ENCODE measurements at places on chromosomes 12 and 14. TPM values are rescaled to one million over a fixed set of nuclear protein-coding genes. Genes with fewer than 3 reads are reported as not detected.

GRCh38 chr14:95871531-95871930, 5.1 kb upstream of the TUNAR start:
- H3K27me3 ChIP-seq: peaks cover 37% of the 10 kb centered on the region
- no peak for DNase-seq
- no peak overlapping the region for H3K27ac ChIP-seq
- peaks cover 5% of the 10 kb centered on the region for H3K4me1 ChIP-seq
- H3K4me3 ChIP-seq: no peak overlapping the region
- no peaks in the 10 kb centered on the region for H3K36me3 ChIP-seq

DNA sequence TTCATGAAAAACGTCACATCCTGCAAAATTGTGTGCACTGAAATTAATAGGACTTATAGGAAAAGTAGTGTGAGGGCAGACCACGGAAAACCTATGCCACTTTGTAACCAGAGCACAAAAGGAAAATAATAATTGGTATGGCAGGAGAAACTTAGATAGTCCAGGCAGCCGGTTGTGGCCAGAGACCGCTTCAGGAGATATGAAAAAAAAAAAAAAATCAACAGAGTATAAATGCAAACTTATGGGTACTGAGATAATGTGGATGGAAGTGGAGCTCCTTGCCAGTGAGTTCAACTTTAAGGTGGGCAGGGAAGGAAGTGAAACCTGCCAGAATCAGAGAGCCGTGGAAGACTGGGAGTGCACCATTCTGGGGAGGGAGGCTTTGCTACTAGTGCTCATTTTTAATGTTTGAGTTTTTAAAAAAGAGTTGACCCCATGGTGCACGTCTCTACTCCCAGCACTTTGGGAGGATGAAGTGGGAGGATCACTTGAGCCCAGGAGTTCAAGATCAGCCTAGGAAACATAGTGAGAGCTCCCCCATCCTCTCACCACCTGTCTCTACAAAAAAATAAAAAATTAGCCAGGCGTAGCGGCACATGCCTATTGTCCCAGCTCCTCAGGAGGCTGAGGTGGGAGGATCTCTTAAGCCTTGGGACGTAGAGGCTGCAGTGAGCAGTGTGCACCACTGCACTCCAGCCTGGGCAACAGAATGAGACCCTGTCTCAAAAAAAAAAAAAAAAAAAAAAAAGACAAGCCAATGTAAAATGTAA, 34.3 kb upstream of the METAP2 start:
- DNase-seq: no peak
- no peaks in the 10 kb centered on the region for H3K27me3 ChIP-seq
- no peaks in the 10 kb centered on the region for H3K4me1 ChIP-seq
- no peak overlapping the region for H3K4me3 ChIP-seq

DNA sequence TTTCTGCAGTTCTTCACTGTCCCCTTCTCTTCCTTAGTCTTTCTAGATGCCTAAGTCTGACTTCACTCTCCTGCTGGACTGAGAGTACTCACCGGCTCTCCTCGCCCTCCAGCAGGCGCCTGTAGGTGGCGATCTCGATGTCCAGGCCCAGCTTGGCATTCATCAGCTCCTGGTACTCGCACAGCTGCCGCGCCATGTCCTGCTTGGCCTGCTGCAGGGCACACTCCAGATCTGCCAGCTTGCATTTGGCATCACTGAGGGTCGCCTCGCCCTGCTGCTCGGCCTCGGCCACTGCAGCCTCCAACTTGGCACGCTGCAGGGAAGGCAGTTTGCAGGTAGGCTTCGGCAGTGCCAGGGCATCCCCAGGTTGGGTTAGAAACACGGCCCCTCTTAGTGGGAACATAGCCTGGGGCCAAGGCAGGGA, 5.2 kb downstream of the KRT84 start:
- H3K4me1 ChIP-seq: no peaks in the 10 kb centered on the region
- DNase-seq: peak; percentile 44
- no peaks in the 10 kb centered on the region for H3K36me3 ChIP-seq
- no peak overlapping the region for H3K4me3 ChIP-seq

- H3K27me3 ChIP-seq: no peaks in the 10 kb centered on the region
- H3K27ac ChIP-seq: no peak overlapping the region
- no peaks in the 10 kb centered on the region for H3K4me1 ChIP-seq
- H3K36me3 ChIP-seq: no peaks in the 10 kb centered on the region
- no peak overlapping the region for H3K4me3 ChIP-seq
These were observed 255.8 kb downstream of the CCDC91 start for GRCh38 chr12:28446031-28446430.

CHGA gene
- 43.4 TPM for total RNA-seq

PLA2G1B gene
- total RNA-seq: not detected

DNA sequence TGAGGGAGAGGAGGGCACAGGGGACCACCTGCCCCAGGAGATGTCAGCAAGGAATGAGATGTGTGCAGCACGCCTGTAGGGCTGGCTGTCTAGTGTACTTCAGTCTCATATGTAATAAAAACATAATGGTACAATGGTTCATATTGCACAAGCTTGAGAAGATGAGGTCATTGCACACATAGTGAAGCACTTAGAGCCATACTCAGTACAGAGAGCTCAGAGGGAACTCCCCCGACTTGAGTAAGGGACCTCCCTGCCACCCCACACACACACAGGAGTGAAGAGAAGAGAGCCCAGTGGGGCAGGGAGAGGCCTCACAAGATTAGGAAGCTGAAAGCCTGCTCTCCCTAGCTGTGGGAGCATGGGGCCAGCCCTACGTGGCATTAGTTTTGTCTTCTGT, 61.5 kb downstream of the SLC6A12 start:
- H3K36me3 ChIP-seq: no peaks in the 10 kb centered on the region
- no peak overlapping the region for H3K27ac ChIP-seq
- H3K27me3 ChIP-seq: no peaks in the 10 kb centered on the region
- H3K4me1 ChIP-seq: no peaks in the 10 kb centered on the region
- DNase-seq: no peak

DNA sequence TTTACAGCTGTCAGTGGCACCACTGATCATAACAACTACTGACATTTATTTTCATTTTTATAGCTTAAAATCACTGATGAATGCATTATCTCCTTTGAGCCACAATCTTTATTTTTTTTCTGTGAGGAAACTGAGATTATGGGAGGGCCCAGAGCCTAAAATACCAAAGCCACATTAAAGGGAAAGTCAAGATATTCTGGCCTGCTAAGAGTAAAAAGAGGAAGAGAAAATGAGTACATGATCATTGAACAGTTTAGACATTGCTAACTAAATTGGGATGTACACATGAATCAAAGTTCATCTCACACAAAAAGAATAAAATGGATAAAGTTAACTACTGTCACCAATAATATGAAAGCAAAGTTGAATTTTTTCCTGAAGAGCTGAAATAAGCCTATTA, 170.5 kb upstream of the GARIN2 start:
- H3K27ac ChIP-seq: no peak overlapping the region
- no peak for DNase-seq
- no peaks in the 10 kb centered on the region for H3K4me1 ChIP-seq
- no peak overlapping the region for H3K4me3 ChIP-seq
- H3K27me3 ChIP-seq: no peaks in the 10 kb centered on the region
- H3K36me3 ChIP-seq: no peaks in the 10 kb centered on the region

- no peak overlapping the region for H3K4me3 ChIP-seq
- no peaks in the 10 kb centered on the region for H3K36me3 ChIP-seq
- no peaks in the 10 kb centered on the region for H3K4me1 ChIP-seq
- no peaks in the 10 kb centered on the region for H3K27me3 ChIP-seq
- DNase-seq: no peak
- H3K27ac ChIP-seq: no peak overlapping the region
These were observed 113.0 kb downstream of the SEC23A start for GRCh38 chr14:38989922-38990546.

GRCh38 chr14:24816011-24816928, 182.3 kb upstream of the GZMB start:
- H3K4me3 ChIP-seq: no peak overlapping the region
- H3K36me3 ChIP-seq: no peaks in the 10 kb centered on the region
- H3K27me3 ChIP-seq: no peaks in the 10 kb centered on the region
- DNase-seq: peak; percentile 28
- peak overlapping the region; percentile 80 for H3K27ac ChIP-seq

HOXC4 gene
- not detected for total RNA-seq

OAS2 gene
- 2.0 TPM for total RNA-seq

DNA sequence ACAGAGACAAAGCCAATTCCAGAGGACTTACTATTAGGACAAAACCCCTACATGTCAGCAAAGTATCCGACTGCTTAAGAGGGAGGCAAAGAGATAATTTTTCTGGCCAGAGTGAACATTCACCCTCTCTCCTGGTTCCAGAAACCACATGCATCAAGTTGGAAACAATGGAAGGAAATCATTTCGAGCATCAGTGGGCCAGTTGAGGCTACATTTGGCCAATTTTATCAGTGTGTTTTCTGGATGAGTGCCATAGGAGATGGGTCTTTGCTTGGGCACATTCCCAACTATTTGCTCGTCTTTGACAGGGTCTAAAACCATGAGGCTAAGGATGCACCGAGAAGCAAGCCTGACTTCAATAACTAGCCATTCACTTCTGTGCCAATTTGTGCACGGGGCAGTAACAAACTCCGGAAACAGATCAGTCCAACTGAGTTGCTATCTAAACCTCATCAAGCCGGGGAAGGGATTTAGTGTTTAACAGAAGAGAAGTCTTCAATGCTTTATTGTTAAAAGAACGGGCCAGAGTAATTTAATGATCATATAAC, 17.4 kb downstream of the EGLN3 start:
- H3K4me3 ChIP-seq: no peak overlapping the region
- no peaks in the 10 kb centered on the region for H3K27me3 ChIP-seq
- H3K4me1 ChIP-seq: peaks cover 44% of the 10 kb centered on the region
- H3K36me3 ChIP-seq: no peaks in the 10 kb centered on the region
- peak overlapping the region; percentile 30 for H3K27ac ChIP-seq

DNA sequence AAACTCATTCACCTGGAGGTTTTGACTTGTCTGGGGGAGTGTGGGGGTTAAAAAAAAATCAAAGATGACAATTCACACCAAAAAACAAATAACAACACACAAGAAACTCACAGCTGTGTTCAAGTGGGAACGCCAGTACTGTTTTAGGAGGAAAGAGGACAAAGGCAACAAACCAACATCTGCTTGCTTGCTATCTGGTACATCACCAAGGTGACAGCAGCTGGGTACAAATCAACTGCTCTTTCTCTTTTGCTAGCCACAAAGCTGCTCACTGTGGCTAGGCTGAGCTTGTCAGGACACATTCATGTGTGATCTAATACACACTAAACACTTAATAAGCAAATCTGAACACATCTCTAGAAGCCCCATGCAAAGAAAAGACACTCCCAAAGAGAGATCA, 128.0 kb upstream of the RAP1B start:
- no peak overlapping the region for H3K4me3 ChIP-seq
- H3K4me1 ChIP-seq: no peaks in the 10 kb centered on the region
- no peaks in the 10 kb centered on the region for H3K36me3 ChIP-seq
- DNase-seq: peak; percentile 52
- no peaks in the 10 kb centered on the region for H3K27me3 ChIP-seq

DNA sequence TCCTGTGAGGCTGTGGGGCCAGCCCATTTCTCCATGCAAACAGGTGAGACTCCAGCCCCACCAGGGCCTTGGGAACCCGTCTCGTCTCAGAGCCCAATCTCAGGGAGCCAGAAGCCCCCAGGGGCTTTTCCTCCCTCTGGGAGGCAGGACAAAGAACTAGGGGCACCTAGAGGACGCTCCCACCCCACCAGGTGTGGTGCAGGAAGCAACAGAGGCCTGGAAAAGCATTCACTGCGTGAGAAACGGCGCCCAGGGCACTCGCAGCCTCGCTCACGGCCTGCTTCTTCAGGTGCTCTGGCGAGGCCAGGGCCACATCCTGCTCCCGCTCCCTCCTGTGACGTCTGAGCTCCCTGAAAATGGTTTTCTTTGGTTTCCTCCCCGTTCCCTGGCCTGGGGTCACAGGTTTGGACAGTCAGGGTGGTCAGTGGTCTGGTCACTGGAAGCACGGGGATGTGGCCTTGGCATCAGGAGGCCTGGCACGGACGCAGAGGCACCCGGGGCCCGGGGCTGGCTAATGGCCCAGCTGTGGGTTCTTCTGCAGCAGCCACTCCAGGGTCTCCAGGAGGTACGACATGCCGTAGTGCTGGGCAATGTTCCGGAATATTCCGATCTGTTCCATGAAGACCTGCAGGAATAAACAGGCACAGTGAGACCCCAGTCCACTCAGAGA, 5.7 kb downstream of the P2RX2 start:
- H3K4me3 ChIP-seq: no peak overlapping the region
- DNase-seq: no peak
- H3K27me3 ChIP-seq: peaks cover 19% of the 10 kb centered on the region
- H3K36me3 ChIP-seq: no peaks in the 10 kb centered on the region
- H3K4me1 ChIP-seq: peaks cover 10% of the 10 kb centered on the region
- no peak overlapping the region for H3K27ac ChIP-seq

- no peak for DNase-seq
- no peak overlapping the region for H3K27ac ChIP-seq
- no peaks in the 10 kb centered on the region for H3K4me1 ChIP-seq
- no peaks in the 10 kb centered on the region for H3K36me3 ChIP-seq
- no peaks in the 10 kb centered on the region for H3K27me3 ChIP-seq
These were observed 190.8 kb upstream of the TMEM132C start for GRCh38 chr12:128076188-128076587.

GRCh38 chr14:99946652-99947489, 118.4 kb upstream of the EVL start:
- peaks cover 7% of the 10 kb centered on the region for H3K27me3 ChIP-seq
- no peak overlapping the region for H3K4me3 ChIP-seq
- H3K36me3 ChIP-seq: no peaks in the 10 kb centered on the region
- H3K4me1 ChIP-seq: peaks cover 8% of the 10 kb centered on the region
- no peak overlapping the region for H3K27ac ChIP-seq
- peak; percentile 35 for DNase-seq

GRCh38 chr14:105068818-105069217, 3.6 kb upstream of the GPR132 start:
- peaks cover 32% of the 10 kb centered on the region for H3K27me3 ChIP-seq
- peaks cover 7% of the 10 kb centered on the region for H3K4me1 ChIP-seq
- no peak overlapping the region for H3K4me3 ChIP-seq
- no peak overlapping the region for H3K27ac ChIP-seq

GRCh38 chr14:101857226-101857625, 95.7 kb downstream of the PPP2R5C start:
- no peaks in the 10 kb centered on the region for H3K27me3 ChIP-seq
- H3K27ac ChIP-seq: no peak overlapping the region
- no peak overlapping the region for H3K4me3 ChIP-seq

DNA sequence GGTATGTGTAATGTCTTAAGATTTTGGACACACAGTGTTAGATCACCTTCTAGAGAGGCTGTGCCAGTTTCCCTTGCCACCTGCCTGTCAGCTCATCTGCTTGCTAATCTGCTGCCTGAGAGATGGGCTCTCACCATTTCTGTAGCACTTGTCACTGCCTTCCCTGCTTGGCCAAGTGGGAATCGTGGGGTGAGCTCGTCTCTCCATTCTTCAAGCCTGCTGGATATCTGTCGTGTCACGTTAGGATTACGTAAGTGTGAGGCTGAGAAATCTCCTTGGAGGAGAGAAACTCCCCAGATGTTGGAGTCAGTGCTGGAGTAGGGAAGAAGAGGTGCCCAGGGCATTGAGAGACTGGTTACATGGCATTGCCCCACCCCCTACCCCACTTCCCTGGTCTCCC, 8.6 kb upstream of the RPH3A start:
- no peaks in the 10 kb centered on the region for H3K36me3 ChIP-seq
- H3K27me3 ChIP-seq: peaks cover 5% of the 10 kb centered on the region
- no peak overlapping the region for H3K27ac ChIP-seq
- H3K4me3 ChIP-seq: no peak overlapping the region
- H3K4me1 ChIP-seq: no peaks in the 10 kb centered on the region
- DNase-seq: no peak

KRT86 gene
- 3.6 TPM for total RNA-seq

GRCh38 chr14:104898870-104899510, 25.7 kb upstream of the PLD4 start:
- no peaks in the 10 kb centered on the region for H3K27me3 ChIP-seq
- no peak overlapping the region for H3K27ac ChIP-seq
- H3K4me1 ChIP-seq: no peaks in the 10 kb centered on the region
- H3K36me3 ChIP-seq: no peaks in the 10 kb centered on the region
- no peak for DNase-seq

DBX2 gene
- not detected for total RNA-seq

Measured in transverse colon (tissue), 4 donors.